ENCODE measurements at places on chromosomes 1 and 21.

DNA sequence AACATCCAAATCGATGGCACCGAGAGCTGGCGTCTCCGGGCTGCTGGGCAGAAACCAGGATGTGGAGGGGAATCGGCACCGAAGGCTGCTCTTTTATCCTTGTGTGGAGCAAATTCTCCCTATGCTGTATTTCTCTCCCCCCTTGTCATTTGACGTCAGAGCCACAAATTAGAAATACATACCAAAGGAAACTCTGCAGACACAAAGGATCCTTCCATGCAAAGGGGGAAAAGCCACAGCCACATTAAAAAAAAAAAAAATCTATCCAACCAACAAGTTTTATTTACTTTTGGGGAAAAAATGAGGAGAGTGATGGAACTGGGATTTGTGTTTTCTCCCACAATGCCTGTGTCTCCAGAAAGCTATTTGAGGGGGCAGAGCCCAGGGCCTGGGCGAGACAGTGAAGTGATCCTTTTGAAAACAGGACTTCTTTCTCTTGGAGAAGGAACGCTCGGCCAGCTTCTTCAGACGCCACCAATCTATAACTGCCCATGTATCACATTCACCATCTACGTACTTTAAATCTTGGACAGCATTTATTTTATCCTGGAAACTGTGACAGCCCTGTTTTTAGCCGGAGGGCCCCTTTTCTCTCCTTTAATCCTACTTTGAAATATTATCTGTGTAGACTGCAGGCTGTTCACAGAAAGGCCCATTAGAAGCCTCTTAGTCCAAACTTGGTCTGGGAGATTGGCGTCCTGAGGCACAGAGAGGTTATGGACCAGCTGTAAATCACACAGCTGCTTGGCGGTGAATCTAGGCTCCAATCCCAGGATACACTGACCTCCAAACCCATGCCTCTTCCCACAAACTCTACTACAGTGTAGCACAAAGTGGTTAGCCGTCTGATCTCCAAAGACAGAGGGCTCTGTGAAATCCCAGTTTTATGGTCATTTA, 4.5 kb downstream of the KANK4 start:
- no peak for DNase-seq

DNA sequence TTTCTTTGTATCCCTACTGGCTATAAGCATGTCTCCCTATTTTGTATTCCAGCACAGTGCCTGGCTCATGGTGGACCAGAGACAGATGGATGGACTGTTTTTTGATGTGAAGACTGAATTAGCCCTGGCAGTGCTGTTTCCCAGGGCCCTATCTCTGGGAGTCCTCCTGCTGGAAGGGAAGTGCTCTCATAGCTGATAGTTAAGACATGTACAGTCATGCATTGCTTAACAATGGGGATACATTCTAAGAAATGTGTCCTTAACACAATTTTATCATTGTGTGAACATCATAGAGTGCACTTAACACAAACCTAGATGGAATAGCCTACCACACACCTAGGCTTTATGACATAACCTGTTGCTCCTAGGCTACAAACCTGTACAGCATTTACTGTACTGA, 21.1 kb downstream of the TLCD4 start:
- DNase-seq, result no peak

DNA sequence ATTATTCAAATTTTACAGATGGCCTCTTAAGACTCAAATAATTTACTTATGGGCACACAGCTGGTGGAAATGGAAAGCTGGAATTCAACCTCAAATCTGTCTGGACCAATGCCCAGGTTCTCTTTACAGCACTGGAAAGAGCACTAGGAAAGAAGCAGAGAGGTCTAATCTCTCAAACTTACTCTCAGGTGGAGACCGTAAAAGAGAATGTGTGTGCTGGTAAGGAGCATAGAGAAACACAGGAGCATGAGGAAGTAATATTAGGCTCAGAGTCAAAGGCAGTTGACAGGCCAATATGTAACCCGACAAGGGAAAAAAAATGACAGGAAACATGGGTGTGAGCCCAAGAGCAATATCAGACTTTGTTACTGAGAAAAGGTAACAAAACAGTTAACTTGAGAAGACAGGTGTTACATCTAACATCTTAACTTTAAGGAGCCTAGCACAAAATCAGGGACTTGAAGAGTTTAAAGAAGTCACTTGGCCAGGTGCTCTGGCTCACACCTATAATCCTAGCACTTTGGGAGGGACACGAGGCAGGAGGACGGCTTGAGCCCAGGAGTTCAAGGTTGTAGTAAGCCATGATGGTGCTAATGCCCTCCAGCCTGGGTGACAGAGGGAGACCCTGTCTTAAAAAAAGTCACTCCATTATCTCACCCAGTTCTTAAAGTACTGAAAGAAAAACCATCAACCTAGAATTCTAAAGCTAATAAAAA, 20.7 kb downstream of the PPP1R15B start:
- DNase-seq, result no peak

DNA sequence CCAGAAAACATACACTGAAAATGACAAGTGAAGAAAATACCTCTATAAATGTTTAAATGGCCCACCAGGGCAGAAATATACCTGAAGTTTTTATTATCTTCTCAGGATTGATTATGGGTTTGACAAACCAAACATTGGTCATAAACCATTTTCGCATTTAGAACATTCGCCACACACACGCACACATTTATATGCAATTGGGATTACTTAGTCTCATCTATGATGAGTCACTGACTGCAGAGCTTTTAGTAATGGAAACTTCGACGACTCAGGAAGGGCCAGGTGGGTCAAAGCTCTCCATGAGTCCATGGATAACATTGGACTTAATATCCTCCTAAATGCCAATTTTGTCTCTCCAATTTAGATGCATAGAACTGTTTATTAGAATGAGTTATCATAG, 16.9 kb downstream of the NRDC start:
- DNase-seq, result no peak

- DNase-seq, result no peak
These were observed 460.1 kb upstream of the RUNX1 start for GRCh38 chr21:35509001-35509704.

GRCh38 chr1:23664837-23665795, 26.5 kb upstream of the RPL11 start:
- DNase-seq, result no peak

Data from NCI-H2081 treated with DMSO at 0.1 percent for 48 hours (cell line).